ENCODE measurements at places on chromosomes 3 and 15. TPM values are rescaled to one million over a fixed set of nuclear protein-coding genes. Genes with fewer than 3 reads are reported as not detected.

IRAK2 gene
- total RNA-seq = 23.4 TPM

CPLX3 gene
- not detected for total RNA-seq

SNURF gene
- total RNA-seq = 8.6 TPM

SUSD5 gene
- 4.1 TPM for total RNA-seq

AADACL2 gene
- total RNA-seq = not detected

A4GNT gene
- total RNA-seq = not detected
